Spinal cord (tissue), 10 donors: ENCODE measurements at places on chromosomes 4 and X. TPM values are rescaled to one million over a fixed set of nuclear protein-coding genes. Genes with fewer than 3 reads are reported as not detected.

DNA sequence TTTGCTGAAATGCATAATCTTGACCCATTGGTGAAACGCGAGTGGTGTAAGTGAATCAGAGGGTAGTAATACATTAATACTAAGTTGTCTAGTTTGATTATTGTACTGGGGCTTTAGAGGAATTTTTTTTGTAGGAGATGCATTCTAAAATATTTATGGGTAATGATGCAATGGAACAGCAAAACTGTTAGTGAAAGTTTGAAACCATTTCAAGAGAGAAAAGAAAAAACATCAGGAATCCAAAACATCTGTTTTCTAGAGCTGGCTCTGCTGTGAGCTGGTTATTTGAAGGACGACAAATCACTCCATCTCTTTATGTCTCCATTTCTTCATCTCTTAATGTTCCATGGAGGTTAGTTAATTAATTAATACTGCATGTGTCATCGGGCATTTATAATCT is 351.9 kb upstream of the FAT1 start:
- no peaks in the 10 kb centered on the region for H3K27me3 ChIP-seq
- peaks cover 3% of the 10 kb centered on the region for H3K4me1 ChIP-seq
- DNase-seq = no peak

- no peaks in the 10 kb centered on the region for H3K4me1 ChIP-seq
- H3K27ac ChIP-seq = peak overlapping the region; percentile 34
- DNase-seq = no peak
Measured at GRCh38 chr4:182556580-182556979, 313.4 kb downstream of the TENM3 start.

The ADGRG4 gene
- 0.03 TPM for polyA plus RNA-seq

DNA sequence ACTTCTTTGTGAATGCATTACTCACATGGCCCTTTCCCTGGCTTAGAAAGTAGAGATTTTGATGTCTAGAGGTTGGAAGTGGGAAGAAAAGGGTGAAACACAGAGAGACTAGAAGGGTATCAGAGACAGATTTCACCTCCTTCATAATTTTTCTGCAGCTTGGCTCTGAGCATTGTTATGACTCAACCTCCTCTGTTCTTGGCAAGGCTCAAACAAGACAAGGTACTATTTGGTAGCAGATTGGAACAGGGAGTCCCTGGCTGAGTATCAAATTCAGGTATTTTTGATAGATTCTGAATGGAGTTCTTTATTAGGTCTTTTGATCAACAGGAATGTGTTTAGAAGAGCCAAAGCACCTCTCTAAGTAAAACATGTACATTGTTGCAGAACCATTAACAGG is 146.3 kb upstream of the CHRDL1 start:
- DNase-seq = no peak
- H3K4me1 ChIP-seq = peaks cover 5% of the 10 kb centered on the region
- H3K27ac ChIP-seq = no peak overlapping the region
- H3K27me3 ChIP-seq = peaks cover under 1% of the 10 kb centered on the region

The MID2 gene
- 12.4 TPM for polyA plus RNA-seq

The TSPAN7 gene
- polyA plus RNA-seq = 601 TPM

The TCEAL2 gene
- polyA plus RNA-seq = 171 TPM

DNA sequence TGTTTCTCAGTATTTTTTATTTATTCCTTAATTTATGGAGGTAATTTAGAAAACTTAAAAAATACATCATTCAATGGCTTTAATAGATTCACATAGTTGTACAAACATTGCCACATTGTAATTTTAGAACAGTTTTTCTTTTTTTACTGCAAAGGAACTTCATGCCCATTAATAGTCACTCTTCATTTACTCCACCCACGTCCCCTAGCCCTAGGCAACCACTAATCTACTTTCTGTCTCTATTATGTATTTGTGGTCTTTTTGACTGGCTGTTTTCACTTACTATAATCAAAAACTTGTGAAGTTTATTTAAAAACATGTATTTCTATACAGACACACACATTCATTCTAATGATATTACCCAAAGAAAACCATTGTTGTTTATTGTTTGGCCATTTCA is 664.8 kb downstream of the GRID2 start:
- H3K36me3 ChIP-seq = no peaks in the 10 kb centered on the region
- H3K27ac ChIP-seq = no peak overlapping the region
- DNase-seq = no peak
- H3K27me3 ChIP-seq = no peaks in the 10 kb centered on the region
- H3K4me1 ChIP-seq = no peaks in the 10 kb centered on the region

GRCh38 chrX:138748480-138748879 is 37.0 kb upstream of the FGF13 start:
- no peak for DNase-seq
- H3K27ac ChIP-seq = no peak overlapping the region
- H3K4me3 ChIP-seq = no peak overlapping the region
- H3K4me1 ChIP-seq = no peaks in the 10 kb centered on the region
